ENCODE measurements at places on chromosomes 7 and 10. TPM values are rescaled to one million over a fixed set of nuclear protein-coding genes. Genes with fewer than 3 reads are reported as not detected.
A peak's percentile ranks its signal among the peaks of the same experiment; 100 is the strongest.

VSIR gene
- total RNA-seq, result 18.5 TPM

EVX1 gene
- total RNA-seq, result 0.25 TPM

C10orf143 gene
- 0.66 TPM for total RNA-seq

PAX2 gene
- total RNA-seq, result 5.0 TPM

TET1 gene
- 2.7 TPM for total RNA-seq

CNPY1 gene
- not detected for total RNA-seq

EFCAB10 gene
- 1.7 TPM for total RNA-seq

PON1 gene
- total RNA-seq, result 0.20 TPM

ASB4 gene
- 0.12 TPM for total RNA-seq

ANXA8 gene
- 0.25 TPM for total RNA-seq

PRKCQ gene
- 0.54 TPM for total RNA-seq

PLAC9 gene
- total RNA-seq, result not detected

GRCh38 chr7:96253441-96253840 lies 68.5 kb downstream of the SLC25A13 start:
- DNase-seq, result no peak

- DNase-seq, result no peak
These were observed 171.3 kb downstream of the PRKCQ start for GRCh38 chr10:6408799-6409198.

DNA sequence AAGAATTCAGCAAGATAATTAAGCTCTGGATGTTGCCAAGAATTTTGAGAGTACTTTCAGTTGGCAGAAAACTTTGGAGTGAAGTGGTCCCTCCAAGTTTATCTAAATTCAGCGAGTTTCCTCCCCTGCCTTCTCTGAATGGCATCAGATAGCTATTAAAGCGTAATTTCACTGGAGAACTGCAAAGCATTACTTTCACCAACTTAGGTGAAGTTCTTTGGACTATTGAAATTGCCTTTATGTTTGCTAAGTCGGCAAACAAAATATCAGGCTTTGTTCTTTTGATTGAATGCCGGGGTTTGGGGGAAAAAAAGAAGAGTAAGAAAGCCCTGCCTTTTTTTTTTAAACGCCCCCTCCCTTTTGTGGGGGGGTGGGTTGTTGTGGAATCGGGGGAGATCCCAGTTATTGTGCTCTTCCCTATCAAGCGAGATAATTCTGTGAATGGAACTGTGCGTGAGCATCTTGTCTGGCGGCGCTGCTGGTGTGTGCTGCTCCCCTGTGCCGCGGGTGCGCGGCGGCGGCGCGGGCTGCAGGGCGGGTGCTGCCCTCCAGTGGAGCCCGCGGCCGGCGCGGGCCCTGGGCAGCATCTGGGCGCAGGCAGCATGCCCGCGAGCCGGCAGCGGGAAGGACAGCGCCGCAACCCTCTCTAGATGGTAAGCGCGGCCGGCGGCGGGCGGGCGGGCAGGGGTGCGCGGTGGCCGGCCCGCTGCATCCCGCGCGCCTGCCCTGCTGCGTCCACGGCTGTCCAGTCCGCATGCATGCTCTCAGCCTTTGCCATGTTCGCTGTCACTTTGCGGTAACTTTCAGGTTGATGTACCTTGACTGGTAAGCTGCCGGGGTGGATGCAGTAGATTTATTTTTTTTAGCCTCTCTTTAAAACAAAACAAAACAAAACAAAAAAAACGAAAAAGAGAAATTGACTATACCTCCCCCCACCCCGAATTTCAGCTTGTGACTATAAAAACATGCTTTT lies 176.5 kb downstream of the TCF7L2 start:
- DNase-seq, result no peak

DNA sequence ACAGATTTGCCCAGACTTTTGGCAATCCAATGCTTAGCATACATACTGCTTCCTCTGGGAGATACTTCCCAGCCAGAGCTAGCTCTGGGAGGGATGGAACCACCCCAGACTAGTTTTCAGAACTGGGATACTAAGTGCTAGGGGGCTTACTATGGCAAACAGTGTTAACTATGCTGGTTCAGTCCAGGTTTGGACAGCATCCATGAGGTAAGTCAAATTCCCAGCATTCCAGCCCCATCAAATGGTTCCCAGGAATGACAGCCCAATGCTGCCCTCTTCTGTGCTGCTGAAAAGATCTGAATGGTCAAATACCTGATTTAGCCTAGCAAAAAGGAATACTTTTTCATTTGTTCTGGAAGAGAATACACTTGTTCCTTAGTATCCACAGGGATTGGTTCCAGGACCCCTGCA lies 141.7 kb upstream of the CCDC6 start:
- DNase-seq, result peak; percentile 18

GRCh38 chr7:129452589-129453231 lies 18.5 kb downstream of the STRIP2 start:
- DNase-seq, result no peak

DNA sequence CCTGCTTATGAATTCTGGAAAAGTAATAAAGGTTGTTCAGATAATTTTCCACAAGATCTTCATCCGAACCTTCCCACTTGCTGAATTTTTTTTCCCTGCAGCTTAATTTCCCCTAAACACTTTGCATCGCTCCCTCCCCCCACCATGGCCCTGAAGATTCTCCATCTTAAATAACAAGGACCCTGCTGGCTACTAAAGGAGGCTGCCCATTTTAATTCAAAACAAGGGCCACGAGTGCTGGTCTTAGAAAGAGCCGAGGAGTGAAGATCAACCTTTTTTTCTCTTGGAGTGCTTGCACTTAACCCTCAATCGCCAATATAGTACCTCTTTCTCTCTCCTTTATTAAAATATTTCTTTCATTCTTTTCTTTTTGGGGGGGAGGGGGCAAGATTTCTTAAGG lies 9.2 kb upstream of the SP8 start:
- DNase-seq, result no peak

DNA sequence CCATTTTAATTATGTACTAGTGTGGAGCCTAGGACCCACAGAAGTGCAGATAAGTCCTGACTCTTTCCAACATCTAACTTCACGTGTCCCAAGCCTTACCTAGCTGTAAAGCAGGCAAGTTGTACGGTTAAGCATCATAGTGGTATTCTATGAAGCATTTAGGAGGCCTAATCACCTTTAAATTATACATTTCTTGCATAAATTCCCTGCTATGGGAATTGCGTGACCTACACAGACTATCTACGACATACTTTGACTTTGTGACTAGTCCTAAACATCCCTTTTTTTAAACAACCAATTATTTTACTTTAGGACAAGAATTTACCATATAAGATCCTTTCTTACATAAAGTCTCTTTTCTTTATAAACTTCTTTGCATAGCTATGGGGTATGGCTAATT lies 37.7 kb upstream of the LRGUK start:
- DNase-seq, result no peak

GRCh38 chr10:3363311-3364045 lies 190.9 kb upstream of the PITRM1 start:
- no peak for DNase-seq

- DNase-seq, result no peak
These were observed 190.6 kb upstream of the CCDC6 start for GRCh38 chr10:60096761-60097513.

DNA sequence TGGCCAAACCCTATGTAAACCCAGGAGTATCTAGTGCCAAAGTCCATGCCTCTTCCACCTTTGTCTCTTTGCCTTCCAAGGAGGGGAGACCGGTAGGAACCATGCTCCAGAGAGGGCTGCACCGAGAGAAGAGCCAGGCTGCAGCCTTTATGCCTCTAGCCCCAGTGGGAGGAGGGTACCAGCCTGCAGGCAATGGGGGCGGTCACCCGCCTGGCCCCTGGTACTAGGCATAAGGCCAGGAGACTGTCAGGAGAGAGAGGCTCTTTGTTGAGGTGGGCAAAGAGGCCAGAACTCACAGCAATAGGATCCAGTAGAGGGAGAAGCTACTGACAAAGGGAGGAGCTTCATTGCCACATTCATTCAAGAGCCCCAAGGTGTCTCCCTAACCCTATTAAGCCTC lies 146.6 kb upstream of the PDE1C start:
- DNase-seq, result no peak

- DNase-seq, result no peak
These were observed 249.1 kb upstream of the SEMA3C start for GRCh38 chr7:81167934-81168333.

DNA sequence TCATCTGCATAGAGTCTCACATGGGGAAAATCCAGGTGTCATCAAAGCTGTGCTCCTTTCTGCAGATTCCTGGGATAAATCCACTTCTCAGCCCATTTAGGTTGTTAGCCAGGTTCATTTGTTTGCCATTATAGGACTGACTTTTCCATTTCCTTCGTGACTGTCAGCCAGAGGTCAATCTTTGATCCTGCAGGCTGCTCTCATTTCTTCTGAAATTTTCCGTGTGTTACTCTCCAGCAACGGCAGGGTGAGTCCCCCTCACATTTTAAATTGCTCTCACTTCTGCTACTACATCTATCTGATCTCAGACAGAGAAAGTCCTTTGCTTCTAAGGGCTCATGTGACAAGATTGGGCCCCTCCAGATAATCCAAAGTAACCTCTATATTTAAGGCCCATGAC lies 150.7 kb upstream of the BET1 start:
- DNase-seq, result no peak

DNA sequence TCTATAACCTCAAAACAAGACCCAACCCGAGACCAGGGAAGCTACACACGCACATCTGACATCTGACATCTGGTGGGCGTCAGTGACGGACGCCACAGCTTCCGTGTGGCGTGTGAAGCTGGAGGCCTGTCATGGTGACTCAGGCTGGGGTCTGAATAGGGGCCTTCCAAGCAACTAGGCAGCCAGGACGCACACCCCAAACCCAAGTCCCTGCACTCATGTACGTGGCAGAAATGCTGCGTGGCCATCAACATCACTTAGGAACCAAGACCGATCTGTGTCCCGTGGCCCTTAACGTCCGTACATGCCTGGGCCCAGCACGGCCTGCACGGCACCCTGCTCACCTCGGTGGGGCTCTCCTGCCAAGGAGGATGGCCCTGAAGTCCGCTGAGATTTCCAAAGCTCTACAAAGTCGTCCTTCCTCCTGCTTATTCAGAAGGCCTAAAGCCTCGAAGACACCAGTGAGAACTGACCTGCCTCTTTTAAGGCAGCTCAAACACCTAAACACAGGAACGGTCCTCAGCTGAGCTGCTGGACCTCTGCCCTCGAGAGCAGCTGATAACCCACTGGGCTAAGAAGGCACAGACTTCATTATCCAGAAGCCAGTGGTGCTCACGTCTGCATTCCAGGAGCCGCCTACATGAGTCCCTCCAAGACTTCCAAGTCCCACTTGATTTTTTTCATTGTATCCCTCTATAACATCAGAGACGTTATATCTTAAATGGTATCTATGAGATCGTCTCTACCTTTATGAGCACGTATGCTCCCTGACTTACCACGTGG lies 82.5 kb downstream of the DIP2C start:
- DNase-seq, result no peak

- no peak for DNase-seq
These were observed 134.1 kb downstream of the ZNF438 start for GRCh38 chr10:30897547-30897946.

- no peak for DNase-seq
These were observed 3.9 kb downstream of the KLRG2 start for GRCh38 chr7:139479620-139480019.

- peak; percentile 21 for DNase-seq
These were observed 63.4 kb upstream of the DNAJB6 start for GRCh38 chr7:157273208-157274093.

GRCh38 chr7:11403781-11404180 lies 428.2 kb downstream of the THSD7A start:
- no peak for DNase-seq

GRCh38 chr7:129210256-129210988 lies 14.4 kb upstream of the AHCYL2 start:
- DNase-seq, result no peak

- DNase-seq, result no peak
These were observed 67.2 kb downstream of the RBM20 start for GRCh38 chr10:110711382-110711781.

GRCh38 chr7:139989366-139990141 lies 73.2 kb downstream of the PARP12 start:
- no peak for DNase-seq

GRCh38 chr10:121696854-121697253 lies 98.6 kb upstream of the FGFR2 start:
- peak; percentile 55 for DNase-seq

GRCh38 chr10:98374217-98374985 lies 40.6 kb downstream of the PYROXD2 start:
- no peak for DNase-seq

DNA sequence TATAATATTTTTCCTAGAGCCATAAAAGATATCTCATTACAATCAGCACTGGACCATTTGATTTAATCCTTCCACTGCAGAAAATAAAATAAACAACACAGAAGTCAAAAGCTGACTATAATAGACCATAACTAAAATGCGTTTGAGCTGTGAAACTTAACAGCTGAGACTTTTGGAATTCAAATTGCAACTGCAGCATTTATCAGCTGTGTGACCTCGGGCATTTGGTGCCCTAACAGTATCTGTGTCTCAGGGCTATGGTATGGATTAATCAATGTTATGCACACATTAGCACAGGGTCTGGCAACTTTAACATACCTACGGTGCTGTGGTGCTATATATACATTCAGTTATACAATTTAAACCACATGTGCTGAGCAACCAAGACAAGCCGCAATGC lies 160.1 kb downstream of the COL28A1 start:
- DNase-seq, result no peak

DNA sequence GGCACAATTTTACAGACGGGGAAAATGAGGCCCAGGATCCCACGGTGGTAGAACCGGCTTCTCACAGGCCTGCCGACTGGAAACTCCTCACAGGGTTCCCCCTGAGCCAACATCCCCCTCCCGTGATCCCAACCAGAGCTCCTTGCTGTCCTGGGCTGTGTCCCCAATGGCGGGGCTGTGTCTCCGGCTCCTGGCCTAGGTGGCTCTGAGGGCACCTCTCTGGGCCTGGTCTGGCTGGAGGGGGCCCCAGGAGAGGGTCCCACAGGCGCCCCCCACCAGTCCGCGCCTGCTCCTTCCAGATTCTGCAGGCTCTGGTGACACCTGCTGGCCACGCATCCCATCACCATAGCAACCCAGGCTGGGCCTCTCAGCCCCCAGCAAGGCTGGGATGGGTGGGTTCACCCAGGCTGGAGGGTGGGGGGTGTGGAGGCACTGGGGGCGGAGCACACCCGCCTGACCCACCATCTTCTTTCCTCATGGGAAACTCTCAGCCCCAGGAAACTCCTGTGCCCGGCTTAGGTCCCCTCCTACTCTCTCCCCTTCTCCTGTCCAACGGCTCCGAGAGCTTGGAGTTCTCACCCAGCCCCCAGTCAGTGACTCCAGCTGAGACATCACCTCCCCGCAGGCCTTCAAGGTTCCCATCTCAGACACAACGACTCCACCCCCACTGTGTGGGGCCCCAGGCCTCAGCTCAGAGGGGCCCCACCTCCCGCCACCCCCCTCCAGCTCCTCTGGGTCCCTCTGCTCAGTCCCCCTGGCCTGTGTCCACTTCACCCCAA lies 27.1 kb upstream of the TNRC18 start:
- DNase-seq, result no peak

DNA sequence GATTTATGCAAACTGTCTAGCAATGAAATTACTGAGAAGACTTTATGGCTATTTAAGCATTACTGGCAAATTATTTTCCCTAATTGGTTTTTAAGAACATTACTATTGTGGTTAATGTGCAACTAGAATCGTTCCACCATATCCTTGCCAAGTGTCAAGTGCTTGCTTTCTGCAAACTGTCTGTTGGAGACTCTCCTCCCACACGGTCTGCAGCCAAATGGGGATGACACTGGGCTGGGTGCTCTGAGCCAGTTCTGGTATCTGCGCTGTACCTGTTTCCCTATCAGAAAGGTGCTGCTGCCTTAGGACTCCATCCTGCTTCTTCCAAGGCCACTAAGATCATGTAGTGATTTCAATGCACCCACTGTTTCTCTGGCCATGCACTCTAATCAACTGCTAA lies 110.4 kb downstream of the RAMP3 start:
- DNase-seq, result no peak

Measured in HCT116 (cell line).